ENCODE measurements at places on chromosomes 7 and 10. TPM values are rescaled to one million over a fixed set of nuclear protein-coding genes. Genes with fewer than 3 reads are reported as not detected.
A peak's percentile ranks its signal among the peaks of the same experiment; 100 is the strongest.

- no peaks in the 10 kb centered on the region for H3K36me3 ChIP-seq
- no peaks in the 10 kb centered on the region for H3K4me1 ChIP-seq
- no peaks in the 10 kb centered on the region for H3K27me3 ChIP-seq
- no peak overlapping the region for H3K27ac ChIP-seq
- DNase-seq: no peak
- H3K4me3 ChIP-seq: no peak overlapping the region
These were observed 265.2 kb downstream of the PCLO start for GRCh38 chr7:82897500-82897899.

DNA sequence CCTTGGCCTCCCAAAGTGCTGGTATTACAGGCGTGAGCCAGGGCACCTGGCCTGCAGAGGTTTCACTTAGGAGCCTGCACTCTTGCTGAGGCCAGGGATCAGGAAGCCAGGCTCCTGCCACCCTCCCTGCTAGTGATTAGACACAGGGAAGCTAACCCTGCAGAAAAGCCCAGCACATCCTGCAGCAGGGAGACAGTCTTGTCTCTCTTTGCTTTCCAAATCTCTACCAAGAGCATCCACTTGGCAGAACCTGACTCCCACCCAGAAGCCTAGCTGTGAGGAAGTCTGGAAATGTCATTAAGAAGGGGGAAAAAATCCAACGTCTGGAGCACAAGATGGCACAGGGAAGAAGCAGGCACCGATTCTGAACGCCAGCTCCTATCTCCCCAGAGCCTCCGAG is 8.0 kb upstream of the FAM171A1 start:
- H3K4me1 ChIP-seq: no peaks in the 10 kb centered on the region
- no peak overlapping the region for H3K4me3 ChIP-seq
- no peaks in the 10 kb centered on the region for H3K36me3 ChIP-seq
- no peak overlapping the region for H3K27ac ChIP-seq
- DNase-seq: no peak
- no peaks in the 10 kb centered on the region for H3K27me3 ChIP-seq

DNA sequence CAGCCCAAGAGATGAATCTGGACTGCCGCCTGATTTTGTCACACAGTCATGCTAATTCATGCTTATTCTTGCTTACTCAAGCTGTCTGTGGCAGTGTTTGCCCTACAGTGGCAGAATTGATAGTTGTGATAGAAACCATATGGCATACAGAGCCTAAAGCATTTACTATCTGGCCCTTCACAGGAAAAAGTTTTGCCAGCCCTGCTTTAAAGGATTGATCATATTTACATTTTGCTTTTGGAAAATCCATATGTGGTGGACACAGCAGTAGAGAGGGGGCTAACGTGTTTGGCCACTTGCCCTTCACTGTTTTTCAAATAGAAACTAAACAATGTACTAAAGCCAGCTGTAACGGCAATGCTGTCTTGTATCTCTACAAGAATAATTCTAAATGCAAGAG is 974.0 kb upstream of the GHITM start:
- H3K36me3 ChIP-seq: no peaks in the 10 kb centered on the region
- H3K27ac ChIP-seq: no peak overlapping the region
- H3K4me1 ChIP-seq: no peaks in the 10 kb centered on the region
- no peak for DNase-seq
- H3K4me3 ChIP-seq: no peak overlapping the region

- H3K27me3 ChIP-seq: no peaks in the 10 kb centered on the region
- no peak overlapping the region for H3K27ac ChIP-seq
- DNase-seq: no peak
- no peaks in the 10 kb centered on the region for H3K36me3 ChIP-seq
- H3K4me3 ChIP-seq: no peak overlapping the region
These were observed 195.6 kb upstream of the AUTS2 start for GRCh38 chr7:69402696-69403095.

DNA sequence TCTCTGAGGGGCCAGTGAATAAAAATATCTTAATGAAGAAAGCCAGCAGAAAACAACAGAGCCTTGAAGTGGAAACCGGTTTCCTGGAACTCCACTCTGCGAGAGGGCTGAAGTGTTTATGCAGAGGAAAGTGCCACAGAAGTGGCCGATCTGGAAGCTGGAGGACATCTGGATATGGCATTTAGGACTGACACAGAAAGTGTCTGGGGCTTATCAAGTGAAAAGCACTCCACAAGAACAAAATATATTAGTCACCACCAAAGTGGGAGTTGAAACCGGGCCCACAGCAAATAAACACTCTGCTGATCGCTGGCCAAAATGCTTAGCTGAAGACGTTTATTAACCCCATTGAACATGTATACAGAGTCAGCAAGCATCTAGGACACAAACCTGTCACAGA is 7.8 kb downstream of the NOD1 start:
- peak overlapping the region; percentile 55 for H3K27ac ChIP-seq
- no peaks in the 10 kb centered on the region for H3K36me3 ChIP-seq
- no peak for DNase-seq
- H3K4me3 ChIP-seq: no peak overlapping the region
- no peaks in the 10 kb centered on the region for H3K27me3 ChIP-seq

- no peaks in the 10 kb centered on the region for H3K4me1 ChIP-seq
- no peak for DNase-seq
- H3K27me3 ChIP-seq: no peaks in the 10 kb centered on the region
- no peak overlapping the region for H3K4me3 ChIP-seq
- no peak overlapping the region for H3K27ac ChIP-seq
- no peaks in the 10 kb centered on the region for H3K36me3 ChIP-seq
These were observed 24.9 kb upstream of the PFKFB3 start for GRCh38 chr10:6177880-6178281.

- no peaks in the 10 kb centered on the region for H3K27me3 ChIP-seq
- peaks cover 7% of the 10 kb centered on the region for H3K36me3 ChIP-seq
- peaks cover 67% of the 10 kb centered on the region for H3K4me1 ChIP-seq
- H3K4me3 ChIP-seq: no peak overlapping the region
- no peak overlapping the region for H3K27ac ChIP-seq
These were observed 9.7 kb downstream of the EIF4H start for GRCh38 chr7:74183653-74184450.

DNA sequence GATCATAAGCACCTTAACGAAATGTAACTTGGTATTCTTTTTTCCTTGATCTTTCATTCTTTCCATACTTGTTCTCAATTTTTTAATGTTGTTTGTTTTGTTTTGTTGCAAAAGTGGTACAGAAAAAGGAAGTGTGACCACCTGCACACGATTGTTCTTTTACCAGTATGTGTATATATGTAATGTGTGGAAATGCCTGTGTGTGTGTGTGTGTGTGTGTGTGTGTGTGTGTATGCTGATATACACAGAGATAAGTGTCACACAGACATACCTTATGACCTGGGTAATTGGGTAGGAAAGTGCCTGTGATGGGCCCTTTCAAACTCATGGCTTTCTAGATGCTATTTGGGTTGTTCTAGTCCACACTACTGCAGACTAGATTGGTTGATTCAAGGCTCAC is 14.0 kb downstream of the INHBA start:
- peaks cover 36% of the 10 kb centered on the region for H3K4me1 ChIP-seq
- DNase-seq: no peak

DNA sequence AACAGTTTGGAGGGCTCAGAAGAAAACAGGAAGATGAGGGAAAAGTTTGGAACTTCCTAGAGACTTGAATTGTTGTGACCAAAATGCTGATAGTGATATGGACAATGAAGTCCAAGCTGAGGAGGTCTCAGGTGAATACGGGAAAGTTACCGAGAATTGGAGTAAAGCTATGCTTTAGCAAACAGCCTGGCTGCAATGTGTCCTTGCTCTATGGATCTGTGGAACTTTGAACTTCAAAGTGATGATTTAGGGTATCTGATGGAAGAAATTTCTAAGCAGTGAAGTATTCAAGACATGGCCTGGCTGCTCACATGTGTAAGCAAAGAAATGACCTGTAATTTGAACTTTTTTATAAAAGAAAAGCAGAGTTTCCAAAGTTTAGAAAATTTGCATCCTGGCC is 240.2 kb upstream of the KLF14 start:
- H3K36me3 ChIP-seq: no peaks in the 10 kb centered on the region
- H3K4me3 ChIP-seq: no peak overlapping the region
- H3K27me3 ChIP-seq: no peaks in the 10 kb centered on the region
- no peak for DNase-seq
- no peaks in the 10 kb centered on the region for H3K4me1 ChIP-seq

- no peak overlapping the region for H3K27ac ChIP-seq
- no peak overlapping the region for H3K4me3 ChIP-seq
- no peak for DNase-seq
- no peaks in the 10 kb centered on the region for H3K27me3 ChIP-seq
- H3K36me3 ChIP-seq: no peaks in the 10 kb centered on the region
These were observed 80.9 kb downstream of the LRMDA start for GRCh38 chr10:75512203-75512933.

DNA sequence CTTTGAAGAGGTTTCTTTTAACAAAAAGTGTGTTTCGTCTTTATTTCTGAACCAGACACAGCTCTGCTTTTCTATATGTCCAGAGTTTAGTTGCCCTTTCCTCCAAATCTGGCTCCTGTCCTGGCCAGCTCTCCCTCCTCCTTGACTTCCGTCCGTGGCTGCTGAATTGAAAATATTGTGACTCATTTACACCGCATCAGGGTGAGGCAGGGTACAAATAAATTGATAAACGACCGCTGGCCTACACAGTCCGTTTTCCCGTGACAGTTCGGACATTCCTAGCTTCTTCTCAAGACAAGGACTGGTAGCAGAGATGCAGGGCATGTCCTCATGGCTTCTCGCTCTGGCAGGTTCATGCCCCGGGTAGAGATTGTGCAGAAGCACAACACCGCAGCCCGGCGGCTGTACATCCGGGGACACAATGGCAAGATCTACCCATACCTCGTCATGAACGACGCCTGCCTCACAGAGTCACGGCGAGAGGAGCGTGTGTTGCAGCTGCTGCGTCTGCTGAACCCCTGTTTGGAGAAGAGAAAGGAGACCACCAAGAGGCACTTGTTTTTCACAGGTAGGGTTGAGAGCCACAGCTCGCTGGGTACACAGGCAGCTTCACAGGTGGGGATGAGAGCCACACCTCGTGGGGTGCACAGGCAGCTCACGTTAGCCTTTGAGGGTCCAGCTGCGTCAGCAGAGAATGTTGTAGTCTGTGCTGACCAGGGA is 126.6 kb downstream of the TRRAP start:
- H3K4me1 ChIP-seq: no peaks in the 10 kb centered on the region
- peaks cover 57% of the 10 kb centered on the region for H3K36me3 ChIP-seq
- no peaks in the 10 kb centered on the region for H3K27me3 ChIP-seq
- H3K27ac ChIP-seq: no peak overlapping the region
- no peak overlapping the region for H3K4me3 ChIP-seq

DNA sequence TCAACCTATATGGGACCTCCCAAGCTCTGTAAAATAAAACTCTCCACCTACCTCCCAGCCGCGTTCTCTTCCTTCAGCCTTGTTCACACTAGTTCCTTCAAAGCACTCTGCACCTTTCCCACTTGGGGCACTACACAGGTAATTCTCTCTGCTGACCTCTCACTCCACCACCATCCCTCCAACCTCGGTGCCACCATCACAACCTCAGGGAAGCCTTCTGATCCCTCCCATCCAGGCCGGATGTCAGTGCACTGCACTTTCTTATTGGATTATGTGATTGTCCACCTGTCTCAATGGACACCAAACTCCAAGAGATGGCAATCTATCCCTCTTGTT is 7.0 kb downstream of the LARP4B start:
- DNase-seq: no peak
- no peaks in the 10 kb centered on the region for H3K4me1 ChIP-seq
- H3K27ac ChIP-seq: no peak overlapping the region
- no peaks in the 10 kb centered on the region for H3K36me3 ChIP-seq
- H3K27me3 ChIP-seq: no peaks in the 10 kb centered on the region
- no peak overlapping the region for H3K4me3 ChIP-seq

GRCh38 chr7:138204285-138204981 is 128.2 kb downstream of the AKR1D1 start:
- DNase-seq: no peak
- H3K27me3 ChIP-seq: no peaks in the 10 kb centered on the region
- H3K36me3 ChIP-seq: no peaks in the 10 kb centered on the region
- H3K4me3 ChIP-seq: no peak overlapping the region
- no peaks in the 10 kb centered on the region for H3K4me1 ChIP-seq

GRCh38 chr7:148058092-148058491 is 532.5 kb upstream of the C7orf33 start:
- H3K27ac ChIP-seq: no peak overlapping the region
- DNase-seq: no peak
- H3K4me3 ChIP-seq: no peak overlapping the region
- H3K36me3 ChIP-seq: no peaks in the 10 kb centered on the region
- no peaks in the 10 kb centered on the region for H3K4me1 ChIP-seq

DNA sequence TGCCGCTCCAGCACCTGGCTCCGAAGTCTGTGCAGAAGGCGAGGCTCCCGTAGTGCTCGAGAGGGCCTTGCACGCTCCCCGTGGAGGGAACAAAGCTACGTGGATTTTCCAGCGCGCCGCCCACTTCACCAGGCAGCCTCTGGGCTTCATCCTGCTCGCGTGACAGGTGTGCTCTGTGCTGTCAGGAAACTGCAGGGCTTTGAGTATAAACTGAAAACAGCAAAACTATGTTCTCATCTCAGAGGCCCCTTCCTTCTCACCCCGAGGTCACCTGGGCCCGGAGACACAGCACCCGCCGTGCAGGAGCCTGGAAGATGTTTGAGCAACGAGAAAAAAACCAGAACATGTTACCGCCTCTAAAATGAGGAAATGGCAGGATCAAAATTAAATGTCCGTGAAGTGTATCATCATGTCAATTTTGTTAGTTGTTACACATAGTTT is 17.6 kb upstream of the GPR146 start:
- H3K27me3 ChIP-seq: no peaks in the 10 kb centered on the region
- H3K27ac ChIP-seq: no peak overlapping the region
- H3K36me3 ChIP-seq: no peaks in the 10 kb centered on the region

GRCh38 chr7:139893999-139894398 is 64.9 kb downstream of the TBXAS1 start:
- no peaks in the 10 kb centered on the region for H3K4me1 ChIP-seq
- H3K27me3 ChIP-seq: no peaks in the 10 kb centered on the region
- no peak overlapping the region for H3K27ac ChIP-seq
- H3K4me3 ChIP-seq: no peak overlapping the region
- H3K36me3 ChIP-seq: no peaks in the 10 kb centered on the region

NCF1 gene
- total RNA-seq: 1.1 TPM

ANKRD2 gene
- total RNA-seq: not detected

OR2A1 gene
- 0.09 TPM for total RNA-seq

STEAP4 gene
- total RNA-seq: 158 TPM

LFNG gene
- total RNA-seq: 1.7 TPM

NUTM2E gene
- not detected for total RNA-seq

MMD2 gene
- not detected for total RNA-seq

ST7 gene
- total RNA-seq: 22.9 TPM

SEC61G gene
- total RNA-seq: 47.8 TPM

SLC13A4 gene
- total RNA-seq: 0.17 TPM
